Nasal cavity respiratory epithelium epithelial cell of viscerocranial mucosa (primary cell): ENCODE measurements at places on chromosomes 6 and 20. TPM values are rescaled to one million over a fixed set of nuclear protein-coding genes. Genes with fewer than 3 reads are reported as not detected.

Gene BFSP1
- total RNA-seq: 2.1 and 2.5 TPM in 2 replicates

Gene FAM162B
- not detected in 2 replicates for total RNA-seq

Gene XKR7
- total RNA-seq: not detected in 2 replicates

Gene KHDC1L
- not detected in 2 replicates for total RNA-seq

Gene POLR3F
- 11.0 and 11.6 TPM in 2 replicates for total RNA-seq

Gene GPLD1
- under 0.01 and 0.64 TPM in 2 replicates for total RNA-seq

Gene CLPSL2
- total RNA-seq: not detected in 2 replicates

Gene PSORS1C1
- total RNA-seq: 1.7 and 6.0 TPM in 2 replicates

Gene CDH26
- total RNA-seq: 1.4 and 3.1 TPM in 2 replicates

Gene COL9A1
- not detected in 2 replicates for total RNA-seq

Gene GJA10
- total RNA-seq: not detected in 2 replicates

Gene PRR18
- total RNA-seq: under 0.01 TPM in 2 replicates

Gene PRRT1
- total RNA-seq: not detected in 2 replicates

Gene TRIM40
- total RNA-seq: not detected in 2 replicates

Gene ENPP3
- 0.07 TPM in 1 of 2 replicates, not detected in the other for total RNA-seq

Gene FHL5
- total RNA-seq: not detected in 2 replicates

Gene SLC17A1
- not detected in 2 replicates for total RNA-seq

Gene ZNF831
- not detected in 2 replicates for total RNA-seq

Gene SPEF1
- total RNA-seq: 0.14 TPM in 1 of 2 replicates, not detected in the other

Gene RAET1E
- total RNA-seq: 15.0 and 18.5 TPM in 2 replicates

Gene IMPG1
- total RNA-seq: not detected in 2 replicates

Gene TREML2
- total RNA-seq: under 0.01 TPM in 1 of 2 replicates, not detected in the other

Gene TMEM217
- total RNA-seq: 0.68 and 1.5 TPM in 2 replicates

Gene GSTA2
- not detected in 2 replicates for total RNA-seq

Gene TMEM244
- not detected in 2 replicates for total RNA-seq

Gene STXBP5
- 23.9 and 38.9 TPM in 2 replicates for total RNA-seq

Gene LTB
- not detected in 2 replicates for total RNA-seq

Gene STX16
- 51.9 and 99.9 TPM in 2 replicates for total RNA-seq

Gene GINM1
- 45.3 and 47.2 TPM in 2 replicates for total RNA-seq

Gene FILIP1
- under 0.01 and 0.14 TPM in 2 replicates for total RNA-seq

Gene HDGFL1
- not detected in 2 replicates for total RNA-seq

Gene MDN1
- total RNA-seq: 23.2 and 36.7 TPM in 2 replicates
